ENCODE measurements at places on chromosomes 2 and 18.

DNA sequence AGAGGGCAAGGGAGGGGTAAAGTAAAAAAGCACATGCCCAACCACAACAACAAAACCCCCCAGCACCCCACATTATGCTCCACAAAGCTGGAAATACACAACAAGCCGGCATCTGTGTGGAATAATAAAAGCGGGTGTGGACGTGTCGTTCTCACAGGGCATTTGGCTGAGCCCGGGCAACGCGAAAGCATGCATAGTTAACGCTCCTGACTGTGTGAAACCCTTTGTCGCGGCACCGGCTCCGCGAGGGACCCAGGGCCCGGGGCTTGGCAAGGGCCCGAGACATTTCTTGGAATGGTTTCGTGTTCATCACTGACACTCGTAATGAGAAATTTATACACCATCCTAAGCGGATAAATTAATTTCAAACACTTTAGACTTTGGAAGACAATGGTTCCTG lies 165.6 kb downstream of the INHBB start:
- DNase-seq: no peak

DNA sequence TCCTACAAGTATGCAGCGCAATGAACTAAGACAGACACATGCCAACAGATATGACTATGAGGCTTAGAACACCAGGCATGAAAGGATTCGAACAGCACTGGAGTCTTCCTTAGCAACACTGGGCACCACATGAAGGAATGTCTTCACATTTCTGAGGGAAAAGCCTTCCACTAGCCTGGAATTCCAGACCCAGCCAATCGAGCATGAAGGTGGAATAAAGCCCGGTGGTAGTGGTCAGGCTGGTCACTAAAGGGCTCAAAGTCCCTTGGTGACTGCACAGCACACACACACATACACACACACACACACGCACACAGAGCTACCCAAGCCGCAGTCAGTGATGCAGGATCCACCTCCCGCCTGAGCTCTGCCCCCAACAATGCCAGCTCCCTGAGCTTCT lies 19.7 kb upstream of the SFXN5 start:
- no peak for DNase-seq

- no peak for DNase-seq
Measured at GRCh38 chr2:73268366-73268829, 15.9 kb downstream of the FBXO41 start.

GRCh38 chr2:177296040-177296439 lies 31.5 kb upstream of the NFE2L2 start:
- DNase-seq: no peak

DNA sequence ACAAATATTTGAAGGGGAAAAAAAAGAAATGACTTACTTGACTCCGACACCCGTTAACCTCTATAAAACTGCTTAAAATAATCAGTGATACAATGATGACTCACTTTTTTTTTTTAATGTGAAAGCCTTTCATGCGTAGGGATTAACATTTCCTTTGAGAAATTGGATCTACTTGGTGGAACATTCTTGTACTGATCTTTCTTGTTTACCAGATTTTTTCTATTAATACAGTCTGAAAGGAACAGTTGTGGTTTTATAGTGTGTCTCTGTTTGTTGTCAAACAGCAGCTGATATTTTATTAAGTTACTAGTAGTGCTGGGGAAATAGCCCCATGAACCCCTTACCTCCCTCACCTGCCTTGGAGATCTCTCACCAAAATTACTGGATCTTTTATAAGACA lies 40.2 kb upstream of the NEB start:
- DNase-seq: no peak

- DNase-seq: no peak
Measured at GRCh38 chr2:236161082-236161462, 7.1 kb downstream of the GBX2 start.

DNA sequence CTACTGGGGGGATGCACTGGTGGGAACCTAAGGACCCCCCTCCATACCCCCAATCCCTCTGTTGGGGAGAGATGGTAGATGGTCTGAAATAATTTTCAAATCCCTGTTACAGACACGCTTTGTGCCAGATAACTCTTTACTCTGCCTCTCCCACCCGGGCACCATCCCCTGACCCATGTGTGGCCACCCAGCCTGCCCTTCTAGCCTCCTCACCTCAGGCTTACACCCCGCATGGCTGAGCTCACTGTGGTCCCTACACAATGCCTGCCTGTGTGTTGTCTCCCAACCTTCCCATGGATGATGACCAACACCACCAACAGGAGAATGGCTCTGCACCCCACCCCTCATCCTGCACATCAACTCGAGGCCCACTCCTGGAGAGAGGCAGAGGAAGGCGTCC lies 15.0 kb downstream of the SPEG start:
- no peak for DNase-seq

DNA sequence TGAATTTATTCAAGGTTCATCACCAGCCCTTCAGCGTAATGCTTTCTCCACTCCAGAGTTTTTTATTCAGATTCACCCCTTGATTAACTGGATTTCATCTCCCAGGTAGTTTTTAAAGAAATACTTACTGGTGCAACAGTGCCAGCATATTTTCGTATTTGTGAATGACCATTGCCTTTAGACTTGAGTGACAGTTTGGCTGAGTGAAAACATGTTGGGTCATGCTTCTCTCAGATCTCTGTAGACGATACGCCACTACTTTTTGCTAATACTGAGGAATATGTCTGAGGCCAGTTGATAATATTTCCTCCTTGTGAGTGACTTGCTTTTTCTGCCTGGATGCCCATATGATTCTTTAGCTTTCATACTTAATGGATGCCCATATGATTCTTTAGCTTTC lies 51.5 kb downstream of the CYP26B1 start:
- no peak for DNase-seq

DNA sequence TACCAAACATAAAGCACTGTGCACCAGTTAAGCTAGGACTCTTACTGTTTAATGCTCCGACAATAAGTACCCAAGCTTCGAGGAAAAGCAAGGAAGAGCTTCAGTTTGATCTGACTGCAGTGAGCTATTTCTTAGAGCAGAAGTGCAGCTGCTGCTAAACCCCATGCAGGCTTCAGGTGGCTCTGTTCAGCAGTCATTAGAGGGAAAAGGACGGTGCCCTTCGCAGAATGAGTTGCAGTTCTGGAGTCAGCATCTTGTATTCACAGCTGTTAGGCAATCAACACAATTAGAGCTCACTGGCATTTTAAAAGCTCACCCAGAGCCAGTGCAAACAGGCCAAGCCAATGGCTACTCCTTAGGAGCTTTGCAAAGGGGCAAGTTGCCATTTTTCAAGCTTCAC lies 1.5 kb upstream of the CERKL start:
- no peak for DNase-seq

DNA sequence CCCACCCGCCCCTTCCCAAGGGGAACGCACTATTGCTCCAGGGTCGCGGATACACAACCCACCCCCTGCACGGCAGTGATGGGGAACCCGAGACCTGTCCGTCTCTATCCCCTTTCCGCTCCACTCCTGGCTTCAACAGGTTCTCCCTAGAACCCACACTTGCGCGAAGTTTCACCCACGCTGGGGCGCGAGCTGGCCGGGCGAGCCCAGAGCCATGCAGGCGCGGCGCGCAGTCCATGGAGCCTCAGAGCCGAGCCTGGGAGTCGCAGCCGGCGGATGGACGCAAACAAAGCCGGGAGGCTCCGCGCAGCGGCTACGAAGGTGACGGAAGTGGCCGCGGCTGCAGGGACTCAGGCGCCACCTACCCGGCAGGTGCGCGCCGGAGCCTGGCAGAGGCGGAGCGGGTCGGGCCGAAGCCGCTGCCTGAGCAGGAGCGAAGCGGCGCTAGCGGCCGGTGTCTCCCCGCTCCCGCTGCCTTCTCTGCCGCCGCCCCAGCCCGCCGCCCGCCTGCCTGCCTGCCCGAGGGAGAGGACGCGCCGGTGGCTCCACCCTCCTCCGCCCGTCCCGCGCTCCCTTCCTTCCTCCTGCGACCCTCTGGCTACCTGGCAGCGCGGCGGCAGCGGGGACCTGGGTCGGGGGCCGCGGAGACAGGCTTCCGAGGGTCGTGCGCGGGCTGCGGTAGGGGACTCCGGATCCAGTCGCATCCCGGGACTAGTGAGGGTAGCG lies 14.0 kb downstream of the ALPG start:
- DNase-seq: no peak

- DNase-seq: no peak
Measured at GRCh38 chr2:32168513-32168912, 2.8 kb downstream of the SLC30A6 start.

DNA sequence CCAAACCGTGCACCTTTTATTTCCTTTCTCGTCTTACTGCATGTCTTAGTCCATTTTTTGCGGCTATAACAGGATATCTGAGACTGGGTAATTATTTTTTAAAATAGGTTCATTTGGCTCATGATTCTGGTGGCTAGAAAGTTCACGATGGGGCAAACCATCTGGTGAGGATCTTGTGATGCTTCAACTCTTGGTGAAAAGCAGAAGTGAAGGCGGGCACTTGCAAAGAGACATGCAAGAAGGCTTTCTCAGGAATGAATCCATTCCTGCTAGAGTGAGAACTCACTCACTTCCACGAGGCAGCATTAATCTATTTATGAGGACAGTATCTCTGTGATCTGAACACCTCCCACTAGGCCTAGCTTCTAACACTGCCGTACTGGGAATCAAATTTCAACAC lies 327.1 kb upstream of the RBMS1 start:
- DNase-seq: no peak

DNA sequence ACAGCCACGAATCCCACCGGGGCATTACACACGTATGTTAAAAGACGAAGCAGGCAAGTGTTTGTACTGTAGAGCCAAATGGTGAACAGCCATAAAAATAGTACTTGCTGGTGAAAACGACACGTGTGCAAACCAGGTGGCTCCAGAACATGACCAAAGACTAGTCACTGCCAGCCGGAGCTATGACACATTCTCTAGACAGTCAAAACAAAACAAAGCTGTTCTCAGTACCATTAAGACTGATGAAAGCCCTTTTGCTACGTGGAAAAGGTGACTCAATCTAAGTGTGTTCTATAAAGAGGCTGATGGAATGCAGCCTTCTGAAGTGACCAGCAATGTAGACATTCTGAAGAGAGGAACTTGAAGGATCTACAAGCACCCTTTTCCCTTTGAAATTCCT lies 367.7 kb upstream of the NETO1 start:
- no peak for DNase-seq

GRCh38 chr2:6325616-6326015 lies 540.1 kb downstream of the CMPK2 start:
- no peak for DNase-seq

All from smooth muscle cell of the brain vasculature (primary cell).